ENCODE measurements at places on chromosomes 11 and 22.

- DNase-seq, result no peak
These were observed 36.8 kb downstream of the CERK start for GRCh38 chr22:46701262-46701661.

- DNase-seq, result no peak
These were observed 105.2 kb downstream of the SPON1 start for GRCh38 chr11:14067686-14068085.

- no peak for DNase-seq
These were observed 67.6 kb downstream of the UBASH3B start for GRCh38 chr11:122723106-122723505.

DNA sequence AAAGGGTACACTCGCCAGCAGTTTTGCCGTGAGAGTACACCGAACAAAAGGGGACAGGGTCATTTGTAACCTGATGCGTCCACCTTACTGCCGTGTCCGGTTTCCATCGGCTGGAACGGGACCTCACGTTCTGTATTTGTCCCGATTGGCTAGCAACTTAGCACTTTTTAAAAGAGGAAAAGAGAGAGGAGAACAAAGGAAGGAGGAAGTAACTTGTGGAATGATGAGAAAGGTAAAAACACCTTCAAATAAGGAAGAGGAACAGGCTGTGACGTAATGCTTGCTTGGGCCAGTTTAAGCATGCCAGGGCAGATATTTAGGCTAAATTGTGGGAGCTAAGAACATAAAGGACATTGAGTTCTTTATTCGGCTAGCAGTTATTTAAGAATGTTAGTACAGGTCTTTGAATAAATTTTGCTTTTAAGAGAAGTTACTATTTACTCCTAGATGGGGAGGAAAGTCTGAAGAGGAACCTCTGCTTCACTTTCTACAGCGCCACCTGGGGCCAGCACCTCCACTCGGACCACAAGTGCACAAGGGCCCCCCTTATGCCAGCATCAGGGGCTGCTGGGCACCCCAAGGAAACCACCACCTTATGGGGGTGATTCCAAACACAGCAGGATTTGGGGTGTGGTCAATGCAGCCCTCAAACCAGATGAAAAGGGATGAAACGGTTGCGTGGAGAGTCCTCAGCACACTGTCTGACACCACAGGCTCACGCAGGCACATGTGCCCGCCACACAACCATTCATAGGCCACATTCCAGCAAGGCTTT lies 5.8 kb downstream of the ARSA start:
- DNase-seq, result no peak

- no peak for DNase-seq
These were observed 66.6 kb upstream of the ASPHD2 start for GRCh38 chr22:26362471-26362870.

All from stimulated activated CD4-positive, alpha-beta T cell treated with anti-CD3 and anti-CD28 coated beads, TNF-alpha, amount 100 ng/mL, for 48 hours (primary cell).